ENCODE measurements at places on chromosomes 3 and 15. TPM values are rescaled to one million over a fixed set of nuclear protein-coding genes. Genes with fewer than 3 reads are reported as not detected.

DNA sequence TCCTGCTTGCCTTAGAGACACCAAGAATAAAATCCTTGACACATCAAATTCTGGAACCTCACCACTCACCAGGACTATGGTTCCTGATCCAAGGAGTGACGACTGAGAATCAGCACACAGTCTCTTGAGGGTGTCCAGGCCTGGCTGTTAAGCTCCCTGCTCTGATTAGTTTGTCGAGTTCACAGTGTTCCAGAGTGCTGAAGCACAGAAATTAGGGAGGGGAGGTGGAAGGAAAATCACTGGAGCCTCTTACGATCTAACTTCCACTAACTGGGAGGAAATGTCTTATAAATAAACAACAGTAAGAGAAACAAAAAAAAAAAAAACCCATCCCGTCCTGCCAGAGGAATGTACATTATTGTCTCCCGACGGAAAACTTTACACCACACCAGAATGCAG is 330.2 kb downstream of the TIGIT start:
- peak; percentile 57 for DNase-seq

Gene GPR160
- 1.4 TPM for total RNA-seq

Gene SLC28A2
- total RNA-seq: not detected

DNA sequence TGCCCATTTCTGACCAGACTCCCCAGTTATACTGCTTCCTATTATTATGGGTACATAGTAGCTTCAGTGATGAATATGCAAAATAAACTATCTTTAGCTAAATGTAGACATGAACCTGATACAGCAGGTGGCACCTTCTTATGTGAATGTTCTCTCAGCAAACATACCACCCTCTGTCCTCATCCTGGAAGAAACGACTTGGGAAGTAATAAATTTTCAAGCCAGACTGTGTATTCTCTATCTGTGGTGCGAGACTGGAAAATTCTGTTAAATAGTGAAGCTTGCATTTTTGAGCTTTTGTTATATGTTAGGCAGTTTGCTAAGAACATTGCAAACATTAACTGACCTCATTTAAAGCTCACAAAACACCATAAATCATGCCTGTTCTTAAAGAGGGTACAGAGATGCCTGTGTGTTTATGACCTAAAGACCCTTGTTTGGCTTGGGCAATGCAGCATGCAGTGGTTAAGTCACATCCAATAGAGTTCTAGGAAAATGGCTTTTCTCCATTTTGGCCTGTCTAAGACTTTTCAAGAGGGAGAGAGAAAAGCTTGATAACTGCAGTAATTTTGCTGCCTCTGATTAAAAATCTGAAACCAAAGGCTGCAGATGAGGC is 287.1 kb downstream of the NEK10 start:
- DNase-seq: no peak

DNA sequence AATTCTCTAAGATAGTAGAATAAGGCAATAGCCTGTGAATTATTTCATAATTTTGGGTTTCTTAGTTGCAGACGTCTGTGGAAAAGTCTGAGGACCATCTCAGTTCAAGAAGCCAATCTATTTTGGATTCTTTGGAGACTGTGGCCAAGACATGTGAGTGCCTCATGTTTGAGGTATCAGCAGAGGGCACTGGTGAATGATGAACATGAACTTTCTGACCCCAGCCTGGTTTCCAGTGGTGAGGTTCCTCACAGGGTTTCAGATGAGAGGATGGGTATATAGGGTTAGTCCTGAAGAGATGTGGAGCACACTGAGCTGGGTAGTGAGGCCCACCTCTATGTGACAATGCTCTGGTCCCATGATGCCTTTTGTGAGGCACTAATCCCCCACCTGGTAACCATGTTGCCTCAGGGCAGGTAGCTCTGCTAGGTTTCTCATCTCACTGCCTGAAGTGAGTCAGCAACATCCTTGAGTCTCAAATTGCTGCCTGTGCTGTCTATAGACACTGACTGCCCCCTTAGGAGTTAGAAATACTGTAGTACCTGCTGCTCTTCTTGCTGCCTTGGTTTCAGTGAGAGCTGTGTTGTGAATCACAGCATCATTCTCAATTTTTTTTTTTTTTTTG is 32.3 kb downstream of the C3orf62 start:
- DNase-seq: no peak

DNA sequence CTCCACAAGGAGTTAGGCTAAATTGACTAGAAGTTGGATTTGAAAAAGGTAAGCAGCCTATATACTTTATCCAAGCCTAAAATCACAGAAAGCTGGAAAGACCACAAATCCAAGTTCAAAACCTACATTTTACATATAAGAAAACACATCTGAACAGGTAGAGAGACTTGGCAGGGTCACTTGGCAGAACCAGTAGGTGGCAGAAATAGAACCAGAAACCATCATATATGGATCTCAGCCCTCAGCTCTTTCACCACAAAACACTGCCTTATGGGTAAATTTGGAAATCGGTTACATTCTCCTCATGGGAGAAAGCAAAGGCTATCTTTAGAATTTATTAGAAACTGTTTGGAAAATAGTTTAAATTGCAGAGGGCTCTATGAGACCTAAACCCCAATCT is 44.2 kb downstream of the MKRN2 start:
- DNase-seq: no peak

GRCh38 chr3:148951599-148952361 is 39.6 kb upstream of the GYG1 start:
- no peak for DNase-seq
